ENCODE measurements at places on chromosomes 2 and 18.

DNA sequence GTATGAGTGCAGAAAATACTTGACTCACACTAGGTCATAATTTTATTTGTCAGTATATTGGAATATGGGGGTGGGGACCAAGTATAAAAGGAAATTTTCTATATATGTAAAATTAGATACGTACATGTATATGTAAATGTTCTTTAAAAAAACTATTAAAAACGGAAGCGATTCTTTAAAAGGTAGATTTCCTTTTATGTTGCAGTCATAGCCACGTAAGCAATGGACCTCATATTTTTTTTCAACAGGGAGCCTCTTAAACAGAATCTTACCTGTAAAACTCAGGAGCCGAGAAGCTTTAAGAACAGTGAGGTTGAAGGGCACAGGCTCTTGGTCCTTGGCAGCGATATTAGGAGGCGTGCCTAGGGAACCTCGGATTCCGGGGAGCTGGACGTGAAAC, 3.3 kb downstream of the RHBDD1 start:
- DNase-seq, result no peak

- DNase-seq, result no peak
Measured at GRCh38 chr2:203690117-203690431, 16.4 kb upstream of the CD28 start.

DNA sequence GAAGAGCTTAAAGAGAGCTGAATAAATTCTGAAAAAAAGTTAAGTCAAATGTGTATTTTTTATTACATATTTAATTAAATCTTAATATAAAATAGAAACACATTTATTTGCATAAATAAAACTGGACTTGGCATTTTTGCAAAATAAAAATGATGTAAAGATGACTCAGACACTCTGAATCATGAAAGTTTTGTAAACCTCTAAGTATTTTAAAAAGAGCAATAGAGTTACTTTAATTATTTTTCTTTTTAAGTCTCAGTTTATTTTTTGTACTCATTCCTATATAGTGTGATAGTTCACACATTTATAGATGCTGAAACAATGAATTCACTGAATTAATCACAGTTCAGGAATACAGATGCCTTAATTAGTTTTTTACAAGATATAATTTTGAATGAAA, 109.9 kb upstream of the DTNA start:
- no peak for DNase-seq

DNA sequence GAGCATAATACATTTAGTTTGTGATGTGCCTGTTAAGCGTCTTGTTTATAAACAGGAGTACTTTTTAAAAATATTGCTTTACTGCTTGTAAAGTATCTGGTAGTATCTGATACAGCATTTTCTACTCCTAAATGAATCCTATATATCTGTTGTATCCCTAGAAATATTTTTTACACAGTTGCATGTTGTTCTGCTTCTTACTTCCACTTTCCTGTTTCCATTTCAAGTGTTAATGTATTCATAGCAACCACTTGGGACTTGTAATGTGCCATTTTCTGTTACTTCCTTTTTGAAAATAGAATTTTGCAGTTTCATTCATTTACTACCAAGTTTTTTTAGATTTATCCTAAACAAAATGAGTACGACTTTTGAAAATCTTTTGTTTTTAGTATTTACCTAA, 24.9 kb downstream of the CCNT2 start:
- DNase-seq, result no peak

- DNase-seq, result peak; percentile 35
Measured at GRCh38 chr2:113273027-113273551, 5.6 kb downstream of the PAX8 start.

GRCh38 chr2:39663187-39663930, 2.4 kb upstream of the TMEM178A start:
- DNase-seq, result no peak

DNA sequence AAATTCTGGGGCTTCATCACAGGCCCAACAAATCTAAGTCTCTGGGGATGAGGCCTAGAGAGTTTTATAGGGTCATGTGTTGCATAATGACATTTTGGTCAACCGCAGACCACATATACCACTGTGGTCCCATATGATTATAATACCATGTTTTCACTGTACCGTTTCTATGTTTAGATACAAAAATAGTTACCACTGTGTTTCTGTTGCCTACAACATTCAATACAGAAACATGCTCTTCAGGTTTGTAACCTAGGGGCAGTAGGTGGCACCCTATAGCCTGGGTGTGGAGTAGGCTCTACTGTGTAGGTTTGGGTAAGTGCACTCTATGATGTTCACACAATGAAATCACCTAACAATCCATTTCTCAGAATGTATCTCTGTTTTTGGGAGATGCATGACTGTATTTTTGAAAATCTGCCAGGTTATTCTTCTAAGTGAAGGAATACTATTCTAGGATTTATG, 485.2 kb downstream of the PTPRM start:
- no peak for DNase-seq

- DNase-seq, result no peak
Measured at GRCh38 chr2:28098501-28099225, 208.1 kb downstream of the BABAM2 start.

- DNase-seq, result no peak
Measured at GRCh38 chr18:22841840-22842239, 91.3 kb upstream of the RBBP8 start.

GRCh38 chr2:84938194-84938879, 32.6 kb upstream of the KCMF1 start:
- no peak for DNase-seq

GRCh38 chr2:149329489-149330126, 779 bp upstream of the LYPD6 start:
- no peak for DNase-seq

- DNase-seq, result no peak
Measured at GRCh38 chr2:217650229-217650628, 352.6 kb downstream of the TNS1 start.

DNA sequence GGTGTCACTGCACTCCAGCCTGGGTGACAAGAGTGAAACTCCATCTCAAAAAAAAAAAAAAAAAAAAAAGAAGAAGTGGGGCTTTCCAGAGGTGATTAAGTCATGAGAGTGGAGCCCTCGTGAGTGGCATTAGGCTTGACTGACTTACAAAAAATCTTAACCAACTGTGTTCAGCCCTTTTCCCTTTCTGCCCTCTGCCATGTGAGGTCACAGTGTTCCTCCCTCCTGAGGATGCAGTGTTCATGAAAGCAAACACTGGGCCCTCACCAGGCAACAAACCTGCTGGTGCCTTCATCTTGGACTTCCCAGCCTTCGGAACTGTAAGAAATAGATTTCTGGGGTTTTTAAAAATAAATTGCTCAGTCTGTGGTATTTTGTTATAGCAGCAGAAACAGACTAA, 37.0 kb upstream of the METTL21A start:
- DNase-seq, result no peak

DNA sequence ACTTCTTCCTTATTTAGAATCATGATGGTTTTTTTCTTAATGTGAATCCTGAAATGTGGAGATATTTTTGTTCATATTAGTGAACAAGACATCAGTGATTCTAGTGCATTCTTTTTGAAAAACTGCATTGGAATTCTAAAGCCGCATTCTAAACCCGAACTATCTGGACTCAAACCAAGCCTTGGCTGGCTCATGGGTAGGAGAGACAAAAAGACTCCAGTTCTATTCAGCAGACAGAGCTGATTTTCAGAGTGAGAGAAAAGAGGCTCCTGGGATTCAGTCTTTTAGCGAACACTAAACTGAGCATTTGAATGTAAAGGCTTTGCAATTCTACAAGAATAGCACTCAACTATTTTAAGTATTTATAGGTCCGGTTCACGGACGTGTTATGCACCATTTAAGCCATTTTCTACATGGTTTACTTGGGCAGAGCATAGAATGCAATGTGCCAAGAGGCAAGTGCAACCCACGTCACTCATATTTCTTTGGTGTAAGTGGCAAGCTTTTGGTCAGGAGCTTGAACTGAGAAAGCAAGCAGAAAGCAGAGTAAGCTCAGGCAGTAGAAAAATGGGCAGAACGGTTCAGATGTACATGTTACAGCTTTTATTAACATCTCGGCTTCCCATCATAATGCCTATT, 227.3 kb upstream of the RAB12 start:
- DNase-seq, result no peak

DNA sequence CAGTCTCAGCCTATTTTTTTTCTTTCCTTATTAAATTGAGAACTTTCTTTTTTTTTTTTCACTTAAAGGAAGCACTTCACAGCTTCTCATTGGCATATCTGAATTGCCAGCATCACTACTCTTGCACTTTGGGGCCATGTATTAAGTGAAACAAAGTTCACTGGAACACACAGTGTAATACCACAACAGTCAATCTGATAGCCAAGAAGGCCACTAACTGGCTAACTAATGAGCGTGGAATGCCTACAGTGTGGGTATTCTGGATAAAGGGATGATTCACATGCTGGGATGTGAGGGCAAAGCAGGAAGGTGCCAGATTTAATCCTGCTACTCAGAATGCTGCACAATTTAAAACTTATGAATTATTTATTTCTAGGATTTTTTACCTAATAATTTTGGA, 11.7 kb upstream of the C18orf63 start:
- peak; percentile 43 for DNase-seq

GRCh38 chr18:56166914-56167313, 471.5 kb downstream of the TXNL1 start:
- no peak for DNase-seq

GRCh38 chr18:79747156-79747845, 50.4 kb upstream of the KCNG2 start:
- DNase-seq, result no peak

- no peak for DNase-seq
Measured at GRCh38 chr2:173602153-173602795, 247.6 kb downstream of the CDCA7 start.

GRCh38 chr2:179017773-179018357, 32.1 kb downstream of the CCDC141 start:
- no peak for DNase-seq

- no peak for DNase-seq
Measured at GRCh38 chr2:28631514-28632206, 120.0 kb upstream of the PPP1CB start.

GRCh38 chr2:117835990-117836760, 21.7 kb downstream of the DDX18 start:
- peak; percentile 35 for DNase-seq

DNA sequence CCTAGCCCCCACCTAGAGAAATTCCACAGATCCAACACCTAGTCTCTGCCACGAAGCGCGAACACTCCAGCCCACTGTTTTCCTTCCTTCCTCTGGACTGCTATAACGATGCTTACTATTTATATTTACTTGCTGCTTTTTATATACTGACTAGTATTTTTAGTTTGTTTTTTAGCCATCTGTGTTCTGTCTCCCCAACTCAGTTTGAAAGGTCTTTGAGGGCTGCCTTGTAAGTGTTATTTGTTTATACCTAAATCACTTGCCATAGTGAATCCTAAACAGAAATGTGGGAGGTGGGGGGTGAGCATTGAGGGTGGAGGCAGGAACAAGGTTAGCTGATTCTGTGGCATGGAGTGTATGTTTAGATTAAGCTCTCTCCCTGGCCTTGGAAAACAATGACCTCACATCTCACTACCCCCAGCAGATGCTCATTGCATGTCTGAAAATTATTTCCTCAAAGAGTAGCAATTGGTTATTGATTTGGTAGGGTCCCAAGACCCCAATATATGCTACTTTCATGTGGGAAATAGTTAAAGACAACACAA, 1.1 kb upstream of the NCKAP5 start:
- no peak for DNase-seq

DNA sequence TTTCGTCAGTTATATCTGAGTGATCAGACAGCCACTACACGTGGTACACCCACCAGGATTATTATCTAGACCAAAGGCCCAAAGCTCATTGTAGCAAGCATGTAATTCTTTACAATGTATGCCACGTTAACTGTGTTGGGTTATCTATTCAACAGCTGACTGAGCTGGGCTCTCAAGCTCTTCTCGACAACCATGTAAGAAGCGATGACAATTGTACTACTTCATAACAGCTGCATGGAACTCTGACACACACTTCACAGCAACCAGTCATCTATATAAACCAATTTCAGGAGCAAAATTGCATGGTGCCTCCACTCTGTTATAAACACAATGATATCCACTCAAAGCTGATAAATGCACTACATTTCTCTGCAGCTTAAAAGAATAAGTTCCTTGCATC, 701.8 kb downstream of the NR4A2 start:
- DNase-seq, result no peak

DNA sequence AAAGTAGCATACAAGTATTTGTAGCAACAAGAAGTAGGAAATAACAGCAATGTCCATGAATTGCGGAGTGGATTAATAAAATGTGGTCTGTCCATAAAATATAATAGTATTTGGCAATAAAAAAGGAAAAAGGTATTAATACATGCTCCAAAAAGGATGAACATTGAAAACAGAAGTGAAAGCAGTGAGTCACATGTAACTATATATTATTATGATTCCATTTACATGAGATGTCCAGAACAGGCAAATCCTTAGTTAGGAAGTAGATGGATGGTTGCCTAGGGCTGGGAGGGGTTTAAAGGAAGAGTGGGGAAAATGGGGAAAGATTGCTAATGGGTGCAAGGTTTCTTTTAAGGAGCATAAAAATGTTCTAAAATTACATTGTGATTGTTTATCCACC, 44.5 kb downstream of the CCDC74A start:
- DNase-seq, result no peak

DNA sequence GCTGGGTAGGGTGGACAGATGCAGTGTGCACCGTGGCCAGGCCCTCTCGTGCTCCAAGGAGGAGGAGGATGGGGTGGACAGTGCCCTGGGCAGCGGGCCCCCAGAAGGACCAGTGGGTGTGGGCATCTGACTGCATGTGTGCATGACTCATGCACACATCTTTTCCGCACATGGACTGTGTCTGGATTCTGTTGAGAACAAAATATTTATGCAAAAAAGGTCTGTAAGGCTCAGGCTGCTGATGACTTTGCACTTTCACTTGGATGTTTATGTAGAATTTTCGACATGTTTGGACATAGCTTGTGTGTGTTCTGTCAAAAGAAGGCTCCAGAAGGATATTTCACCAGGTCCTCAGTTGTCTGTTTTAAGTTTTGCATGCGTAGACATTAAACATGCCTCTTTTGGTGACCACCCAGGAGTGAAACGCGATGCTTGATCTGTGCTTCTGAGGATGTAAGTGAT, 45.6 kb downstream of the MTCL1 start:
- DNase-seq, result peak; percentile 28

GRCh38 chr2:111095434-111095833, 25.3 kb upstream of the BCL2L11 start:
- DNase-seq, result no peak

DNA sequence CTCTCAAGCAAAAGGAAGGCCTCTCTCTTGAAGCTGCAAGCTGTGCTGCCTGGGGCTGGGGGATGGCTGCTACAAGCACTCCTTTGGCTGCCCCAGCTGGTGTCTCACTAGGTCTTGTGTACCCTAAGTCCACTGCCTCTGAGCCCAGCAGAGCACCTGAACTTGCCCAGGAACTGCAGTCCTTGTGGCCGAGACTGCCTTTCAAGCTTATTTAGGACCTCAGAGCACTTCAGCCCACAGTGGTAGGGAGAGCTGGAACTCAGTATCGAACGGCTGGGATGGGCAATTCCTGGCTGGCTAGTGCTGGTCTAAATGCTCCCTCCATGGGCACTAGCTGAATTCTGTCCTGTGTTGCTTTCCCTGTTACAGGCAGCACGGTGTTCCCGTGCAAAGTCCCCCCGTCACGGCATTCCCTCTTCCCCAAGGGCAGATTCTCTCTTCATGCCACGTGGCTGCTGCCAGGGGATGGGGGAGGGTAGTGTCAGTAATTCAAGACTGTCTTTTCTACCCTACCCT, 25.9 kb downstream of the STPG4 start:
- DNase-seq, result no peak

GRCh38 chr2:119338826-119339561, 27.6 kb downstream of the C2orf76 start:
- DNase-seq, result no peak

- no peak for DNase-seq
Measured at GRCh38 chr2:45852450-45853150, 201.1 kb downstream of the PRKCE start.

GRCh38 chr18:46408334-46408987, 248.6 kb downstream of the LOXHD1 start:
- no peak for DNase-seq

Measured in kidney epithelial cell (primary cell).